ENCODE measurements at places on chromosomes 6 and 20. TPM values are rescaled to one million over a fixed set of nuclear protein-coding genes. Genes with fewer than 3 reads are reported as not detected.

DLL1 gene
- polyA plus RNA-seq: 0.07 TPM

STX16 gene
- polyA plus RNA-seq: 24.5 TPM

RAET1G gene
- polyA plus RNA-seq: not detected

ARHGAP40 gene
- not detected for polyA plus RNA-seq

POPDC3 gene
- not detected for polyA plus RNA-seq

IP6K3 gene
- polyA plus RNA-seq: not detected

MCM3 gene
- 58.1 TPM for polyA plus RNA-seq

SLC17A1 gene
- not detected for polyA plus RNA-seq

ZC3H12D gene
- 3.1 TPM for polyA plus RNA-seq

CDH26 gene
- polyA plus RNA-seq: 0.55 TPM

SEL1L2 gene
- polyA plus RNA-seq: not detected

SLC26A8 gene
- not detected for polyA plus RNA-seq

ADAM33 gene
- polyA plus RNA-seq: not detected

GATA5 gene
- not detected for polyA plus RNA-seq

- no peak overlapping the region for H3K4me3 ChIP-seq
- H3K27me3 ChIP-seq: no peaks in the 10 kb centered on the region
- H3K4me1 ChIP-seq: no peaks in the 10 kb centered on the region
- no peaks in the 10 kb centered on the region for H3K36me3 ChIP-seq
Observed at GRCh38 chr6:131966443-131966842, 15.3 kb upstream of the CCN2 start.

- no peak overlapping the region for H3K4me3 ChIP-seq
- H3K4me1 ChIP-seq: no peaks in the 10 kb centered on the region
- no peak overlapping the region for H3K27ac ChIP-seq
Observed at GRCh38 chr6:108200186-108200585, 34.4 kb downstream of the NR2E1 start.

DNA sequence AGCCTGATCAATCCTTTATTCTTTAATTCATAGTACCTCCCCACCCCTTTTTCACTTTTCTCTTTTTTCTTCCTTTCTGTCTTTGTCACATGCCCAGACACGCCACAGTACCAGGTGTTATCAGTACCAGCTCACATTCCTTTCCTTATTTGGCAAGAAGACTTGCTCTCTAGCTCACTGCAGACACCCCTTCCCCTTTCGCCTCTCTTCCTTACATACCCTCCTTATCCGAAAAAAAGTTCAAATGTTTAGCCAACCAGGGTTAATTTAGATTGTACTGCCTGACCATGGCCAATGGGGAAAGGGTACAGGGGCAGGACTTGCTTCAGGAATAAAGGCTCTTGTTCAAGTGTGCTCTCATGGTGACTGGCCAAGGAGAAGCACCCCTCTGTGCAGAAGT lies 9.3 kb upstream of the SIRPB2 start:
- no peak overlapping the region for H3K4me3 ChIP-seq
- peaks cover 3% of the 10 kb centered on the region for H3K4me1 ChIP-seq
- no peak for DNase-seq
- no peaks in the 10 kb centered on the region for H3K36me3 ChIP-seq
- no peak overlapping the region for H3K27ac ChIP-seq

GRCh38 chr20:2296524-2297356 lies 939 bp downstream of the TGM3 start:
- no peaks in the 10 kb centered on the region for H3K36me3 ChIP-seq
- H3K4me3 ChIP-seq: no peak overlapping the region
- DNase-seq: no peak
- no peaks in the 10 kb centered on the region for H3K4me1 ChIP-seq
- H3K27ac ChIP-seq: no peak overlapping the region

DNA sequence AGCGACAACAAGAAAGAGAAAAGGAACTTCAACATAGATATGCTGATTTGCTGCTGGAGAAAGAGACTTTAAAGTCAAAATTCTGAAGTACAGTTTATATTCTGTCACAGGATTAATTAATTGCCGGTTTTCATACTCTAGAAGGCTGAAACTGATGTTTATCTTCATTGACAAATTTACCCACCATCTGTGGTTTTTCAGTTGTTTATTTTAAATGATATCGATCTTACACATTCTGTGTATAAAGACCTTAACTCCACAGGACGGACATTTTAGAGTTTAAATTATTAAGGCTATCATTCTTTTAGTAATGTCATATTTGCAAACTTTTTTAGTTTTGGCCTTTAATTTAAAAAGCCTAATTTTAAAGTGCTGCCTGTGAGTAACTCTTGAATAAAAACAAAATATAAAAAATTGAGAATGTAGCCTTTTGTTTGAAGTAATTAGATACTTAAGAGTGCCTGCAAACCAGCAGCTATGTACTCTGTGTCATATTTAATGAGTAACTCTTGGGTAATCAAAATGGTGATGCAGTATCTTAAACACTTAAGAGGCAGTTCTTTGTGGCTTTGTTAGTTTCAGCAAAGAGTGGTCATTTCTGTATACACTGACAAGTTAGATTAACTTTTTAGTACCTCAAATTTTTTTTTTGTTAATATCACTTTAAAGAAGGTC lies 59.3 kb downstream of the CDC5L start:
- H3K4me1 ChIP-seq: no peaks in the 10 kb centered on the region
- H3K27ac ChIP-seq: no peak overlapping the region
- H3K36me3 ChIP-seq: peaks cover 17% of the 10 kb centered on the region
- no peak for DNase-seq

DNA sequence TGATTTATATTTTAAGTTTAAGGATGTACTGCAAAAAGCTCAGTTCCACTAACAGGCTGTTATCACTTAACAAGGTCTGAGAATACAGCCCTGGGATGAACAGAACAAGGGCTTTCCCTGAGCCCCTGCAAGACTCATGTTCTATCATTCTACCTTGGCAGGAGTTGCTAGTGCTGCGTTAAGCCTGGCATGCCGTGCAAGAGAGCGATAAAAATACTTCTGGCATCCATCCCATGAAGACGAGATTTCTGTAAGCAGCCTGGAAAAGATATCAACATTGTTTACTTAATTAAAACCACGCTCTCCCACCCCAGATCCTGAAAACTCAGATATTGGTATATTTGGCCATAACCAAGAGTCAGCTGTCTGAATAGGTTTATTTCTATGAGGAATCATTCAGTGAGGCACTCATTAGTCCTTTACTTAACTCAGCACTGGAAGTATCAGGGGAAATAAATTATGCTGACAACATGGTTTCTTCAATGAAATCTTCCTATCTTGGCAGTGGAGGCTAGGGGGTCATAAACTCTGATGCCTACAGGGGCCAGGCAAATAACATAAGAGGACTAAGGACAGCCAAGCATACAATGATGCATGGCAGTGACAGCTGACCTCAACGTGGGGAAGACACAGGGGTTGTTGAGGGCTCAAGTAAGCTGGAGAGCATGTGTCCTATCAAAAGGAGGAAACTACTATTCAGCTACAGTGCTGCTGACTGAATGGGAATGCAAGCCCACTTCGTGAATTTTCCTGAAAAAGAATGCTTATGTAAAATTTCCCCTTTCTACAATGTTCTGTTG lies 37.6 kb upstream of the LYRM2 start:
- no peaks in the 10 kb centered on the region for H3K4me1 ChIP-seq
- H3K27ac ChIP-seq: no peak overlapping the region
- H3K36me3 ChIP-seq: peaks cover 78% of the 10 kb centered on the region
- H3K27me3 ChIP-seq: no peaks in the 10 kb centered on the region
- H3K4me3 ChIP-seq: no peak overlapping the region
- DNase-seq: no peak

DNA sequence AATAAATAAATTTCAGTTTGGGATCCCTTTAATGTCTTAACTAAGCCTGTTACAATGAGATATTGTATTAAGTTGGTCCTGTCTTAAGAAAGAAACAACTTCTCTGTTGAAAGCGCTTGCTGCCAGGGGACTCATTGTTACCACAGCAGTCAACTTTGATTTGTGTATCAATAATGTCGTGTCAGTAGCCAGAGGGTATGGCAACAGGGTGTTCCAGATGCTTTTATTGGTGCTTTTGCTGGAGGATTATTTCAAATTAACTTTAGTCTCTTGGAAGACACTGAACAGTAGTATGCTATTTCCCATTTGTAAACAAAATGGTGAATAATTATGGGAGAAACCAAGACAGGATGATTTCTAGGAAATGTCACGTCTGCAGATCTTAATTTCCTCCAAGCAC lies 91.9 kb upstream of the TSHZ2 start:
- H3K27ac ChIP-seq: no peak overlapping the region
- H3K4me1 ChIP-seq: no peaks in the 10 kb centered on the region
- H3K36me3 ChIP-seq: no peaks in the 10 kb centered on the region
- no peaks in the 10 kb centered on the region for H3K27me3 ChIP-seq
- DNase-seq: no peak

DNA sequence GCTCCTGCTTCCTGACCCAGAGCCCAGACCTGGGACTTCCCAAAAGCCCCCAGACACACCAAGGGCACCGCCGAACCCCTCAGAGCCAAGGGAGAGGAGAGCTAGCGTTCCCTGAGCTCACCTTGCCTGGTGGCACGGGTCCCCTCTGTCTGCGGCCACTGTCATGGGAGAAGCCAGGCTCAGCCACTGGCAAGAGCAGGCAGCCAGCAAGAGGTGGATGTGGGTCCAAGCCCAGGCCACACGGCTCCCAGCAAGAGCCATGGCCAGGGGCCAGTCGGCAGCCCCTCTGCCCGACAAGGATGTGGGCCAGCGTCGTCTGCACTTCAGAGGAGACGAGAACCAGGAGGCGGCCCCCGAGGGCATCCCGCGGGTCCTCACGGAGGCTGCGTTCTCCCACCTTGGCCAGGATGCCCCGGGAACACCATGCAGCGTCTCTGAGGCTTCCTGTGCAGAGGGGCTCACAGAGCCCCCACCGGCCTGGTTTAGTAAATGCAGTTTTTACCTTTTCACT lies 2.2 kb upstream of the PPDPF start:
- H3K27me3 ChIP-seq: no peaks in the 10 kb centered on the region
- no peak overlapping the region for H3K27ac ChIP-seq
- H3K4me3 ChIP-seq: no peak overlapping the region
- peaks cover 23% of the 10 kb centered on the region for H3K4me1 ChIP-seq
- peaks cover 13% of the 10 kb centered on the region for H3K36me3 ChIP-seq

GRCh38 chr6:46221222-46221793 lies 50.5 kb upstream of the ENPP5 start:
- H3K36me3 ChIP-seq: no peaks in the 10 kb centered on the region
- H3K4me1 ChIP-seq: no peaks in the 10 kb centered on the region
- no peak overlapping the region for H3K27ac ChIP-seq
- no peak overlapping the region for H3K4me3 ChIP-seq

DNA sequence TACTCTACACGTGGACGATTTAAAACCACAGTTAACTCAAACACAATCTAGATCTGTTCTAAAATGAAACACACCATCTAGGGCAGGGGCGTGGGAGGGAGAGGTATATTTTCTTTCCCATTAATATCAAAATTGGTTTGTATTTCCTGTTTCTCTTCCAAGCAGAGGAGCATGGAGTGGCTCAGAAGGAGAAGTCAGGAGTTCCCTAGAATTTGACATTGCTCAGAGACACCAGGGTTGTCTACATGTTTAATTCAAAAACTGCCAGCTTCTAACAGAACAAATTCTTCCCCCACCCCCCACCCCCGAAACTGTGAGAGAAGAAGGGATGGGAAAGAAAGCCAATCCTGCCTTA lies 2.3 kb downstream of the PREX1 start:
- no peaks in the 10 kb centered on the region for H3K27me3 ChIP-seq
- peaks cover 51% of the 10 kb centered on the region for H3K4me1 ChIP-seq
- H3K27ac ChIP-seq: peak overlapping the region; percentile 75
- H3K36me3 ChIP-seq: no peaks in the 10 kb centered on the region
- H3K4me3 ChIP-seq: peak overlapping the region; percentile 92

- no peaks in the 10 kb centered on the region for H3K36me3 ChIP-seq
- H3K27ac ChIP-seq: no peak overlapping the region
Observed at GRCh38 chr20:24662752-24663365, 193.4 kb downstream of the SYNDIG1 start.

- H3K4me3 ChIP-seq: no peak overlapping the region
- no peak overlapping the region for H3K27ac ChIP-seq
- no peaks in the 10 kb centered on the region for H3K36me3 ChIP-seq
- no peaks in the 10 kb centered on the region for H3K4me1 ChIP-seq
- DNase-seq: no peak
- H3K27me3 ChIP-seq: no peaks in the 10 kb centered on the region
Observed at GRCh38 chr6:49764571-49765236, 20.5 kb upstream of the CRISP3 start.

DNA sequence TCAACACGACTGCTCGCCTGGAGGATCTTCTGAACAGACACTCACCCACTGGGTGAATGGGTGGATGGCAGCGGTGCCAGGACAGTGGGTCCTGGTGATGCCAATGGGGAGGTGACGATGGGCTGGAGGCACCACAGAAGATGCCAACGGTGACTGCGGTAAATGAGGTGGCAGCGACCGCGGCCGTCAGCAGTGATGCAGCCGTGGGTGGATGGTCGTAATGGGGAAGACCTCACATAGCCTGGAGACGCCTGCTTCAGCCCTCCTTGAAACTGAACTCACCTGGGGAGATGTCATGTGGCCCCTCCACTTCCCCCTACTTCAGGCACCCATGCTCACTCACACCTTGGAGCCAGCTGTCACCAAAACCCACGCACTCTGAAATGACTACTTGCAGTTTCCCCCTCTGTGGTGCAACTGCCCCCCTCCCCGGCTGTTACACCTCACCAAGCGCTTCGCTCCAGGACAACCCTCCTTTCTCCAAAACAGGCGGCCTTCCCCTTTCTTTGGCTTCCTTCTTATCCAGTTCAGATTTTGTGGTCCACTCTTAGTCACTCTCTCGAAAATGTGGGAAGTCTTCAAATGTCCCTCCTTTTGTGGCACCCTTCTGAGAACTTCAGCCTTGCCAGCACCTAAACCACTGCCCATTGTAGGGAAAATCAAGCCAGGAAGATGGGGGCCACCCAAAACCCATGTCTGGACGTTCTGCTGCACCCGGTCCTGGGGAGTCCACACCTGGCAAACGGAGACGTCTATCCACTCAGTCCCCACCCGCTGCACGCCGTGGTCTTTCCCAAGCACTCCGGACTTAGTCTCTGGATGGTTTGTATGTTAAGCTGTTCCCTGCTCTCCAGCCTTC lies 10.4 kb upstream of the ABHD16B start:
- no peaks in the 10 kb centered on the region for H3K36me3 ChIP-seq
- no peak for DNase-seq
- H3K27ac ChIP-seq: no peak overlapping the region
- peaks cover 22% of the 10 kb centered on the region for H3K4me1 ChIP-seq
